Breast epithelium (tissue), 4 donors: ENCODE measurements at places on chromosomes 13 and 19.

- no peak for DNase-seq
Observed at GRCh38 chr13:84272877-84273562, 390.7 kb upstream of the SLITRK1 start.

- DNase-seq = no peak
Observed at GRCh38 chr19:21022996-21023395, 2.5 kb downstream of the ZNF430 start.

DNA sequence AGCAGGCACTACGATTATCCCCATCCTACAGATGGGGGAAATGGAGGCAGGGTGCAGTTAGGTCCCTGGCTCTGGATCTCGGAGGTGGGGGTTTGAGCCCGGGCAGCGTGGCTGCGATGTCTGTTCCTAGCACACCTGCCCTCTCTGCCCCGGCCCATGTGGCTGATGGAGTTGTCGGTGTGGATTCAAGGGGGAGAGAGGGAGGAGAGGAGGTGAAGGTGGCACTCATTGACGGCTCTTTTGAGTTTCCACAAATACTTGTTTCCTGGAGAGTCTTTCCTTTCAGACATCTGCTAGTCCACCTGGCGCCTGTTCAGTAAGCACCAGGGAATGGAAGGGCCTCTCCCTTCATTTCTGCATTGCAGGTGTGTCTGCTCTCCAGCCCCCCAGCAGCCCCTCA is 69.9 kb downstream of the ARHGEF18 start:
- no peak for DNase-seq

GRCh38 chr19:45451131-45451849 is 16.5 kb upstream of the FOSB start:
- peak; percentile 71 for DNase-seq

DNA sequence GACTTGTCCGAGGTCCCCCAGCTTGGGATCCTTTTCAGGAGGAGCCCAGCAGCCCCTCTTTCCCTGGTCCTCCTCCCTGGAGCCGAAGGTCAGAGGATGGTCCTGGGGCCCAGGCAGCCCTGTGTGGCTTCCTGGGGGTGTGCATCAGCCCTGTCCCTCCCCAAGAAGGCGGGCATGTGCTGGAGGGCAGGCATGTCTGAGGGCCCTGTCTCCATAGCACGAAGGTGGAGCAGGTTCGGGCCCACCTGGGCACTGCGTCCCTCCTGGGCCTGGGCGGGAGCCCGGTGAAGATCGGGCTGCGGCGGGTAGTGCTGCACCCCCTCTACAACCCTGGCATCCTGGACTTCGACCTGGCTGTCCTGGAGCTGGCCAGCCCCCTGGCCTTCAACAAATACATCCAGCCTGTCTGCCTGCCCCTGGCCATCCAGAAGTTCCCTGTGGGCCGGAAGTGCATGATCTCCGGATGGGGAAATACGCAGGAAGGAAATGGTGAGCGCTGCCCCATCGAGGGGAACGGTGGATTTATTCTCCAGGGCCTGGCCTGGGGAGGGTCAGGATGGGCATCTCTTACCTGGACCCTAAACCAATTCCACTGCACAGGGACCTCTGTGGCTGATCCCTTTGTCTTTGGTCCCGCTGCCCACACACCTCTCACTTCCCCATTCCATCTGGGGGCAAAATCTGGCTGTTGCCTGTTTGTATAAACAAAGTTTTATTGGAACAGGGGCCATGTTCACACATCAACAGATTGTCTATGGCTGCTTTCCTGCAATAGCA is 10.9 kb downstream of the TIMM13 start:
- no peak for DNase-seq

- no peak for DNase-seq
Observed at GRCh38 chr13:42360046-42360574, 88.2 kb downstream of the AKAP11 start.

GRCh38 chr19:45780448-45781213 is 1.7 kb downstream of the DMPK start:
- no peak for DNase-seq

DNA sequence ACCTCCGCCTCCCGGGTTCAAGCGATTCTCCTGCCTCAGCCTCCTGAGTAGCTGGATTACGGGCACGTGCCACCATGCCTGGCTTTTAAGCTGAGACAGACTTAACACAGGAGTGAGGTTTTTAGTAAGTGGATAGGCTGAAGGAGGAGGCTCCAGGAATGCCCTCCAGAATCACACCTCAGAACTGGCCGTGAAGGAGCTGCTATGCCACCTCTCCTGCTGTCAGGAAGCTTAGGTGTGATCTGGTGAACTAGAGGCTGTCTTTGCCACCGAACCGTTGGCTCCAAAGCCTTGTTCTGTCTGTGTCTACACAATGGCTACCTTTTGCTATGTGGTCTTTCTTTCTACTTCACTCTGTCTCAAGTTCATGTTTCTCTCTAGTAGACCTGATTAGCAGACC is 4.2 kb downstream of the PDCD2L start:
- DNase-seq = no peak

DNA sequence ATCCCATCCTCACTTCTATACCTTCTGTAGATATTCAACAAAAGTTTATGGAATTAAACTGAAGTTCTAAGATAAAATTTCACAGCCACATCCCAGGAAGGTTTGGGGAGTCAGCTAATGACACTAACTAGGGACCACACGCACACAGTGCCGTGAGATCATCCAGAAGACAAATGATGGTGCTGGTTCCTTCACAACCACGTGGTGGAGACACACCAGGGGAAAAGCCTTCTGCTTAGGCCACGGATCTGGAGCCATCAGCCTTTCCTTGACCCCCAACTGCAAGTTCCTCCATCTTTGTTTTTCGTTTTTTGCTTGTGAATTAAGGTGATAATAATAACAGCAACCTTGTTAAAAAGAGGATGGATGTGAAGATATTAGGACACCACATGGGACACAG is 241.6 kb upstream of the MAB21L1 start:
- no peak for DNase-seq

GRCh38 chr13:92807353-92807752 is 419.3 kb upstream of the GPC6 start:
- DNase-seq = no peak

DNA sequence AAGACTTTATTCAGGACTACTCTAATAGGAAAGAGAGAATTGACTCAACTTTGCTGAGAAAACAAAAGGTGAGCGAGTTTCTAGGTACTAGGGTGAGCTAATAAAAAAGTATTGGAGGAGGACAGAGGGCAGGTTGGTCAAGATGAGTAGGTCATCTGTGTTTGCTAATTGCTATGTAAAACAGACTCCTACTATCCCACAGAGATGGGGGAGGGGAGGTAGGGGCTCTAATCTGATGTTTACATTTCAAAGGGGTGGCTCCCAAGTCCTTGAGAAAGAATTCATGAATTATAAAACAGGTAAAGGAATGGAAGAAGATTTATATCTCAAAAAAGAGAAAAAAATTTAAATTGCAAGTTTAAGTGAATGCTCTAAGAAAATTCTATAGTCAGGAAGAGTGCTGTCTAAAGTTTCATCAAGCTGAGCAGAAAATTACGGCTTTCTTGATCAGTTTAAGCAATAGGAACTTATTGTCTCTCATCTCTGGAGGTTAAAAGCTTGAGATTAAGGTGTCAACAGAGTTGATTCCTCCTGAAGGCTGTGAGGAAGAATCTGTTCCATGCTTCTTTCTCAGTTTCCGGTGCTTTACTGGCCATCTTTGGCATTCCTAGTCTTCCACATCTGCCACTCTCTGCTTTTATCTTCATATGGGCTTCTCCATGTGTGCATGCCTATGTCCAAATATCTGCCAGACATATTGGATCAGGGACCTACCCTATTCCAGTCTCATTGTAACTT is 790.3 kb downstream of the SLITRK5 start:
- no peak for DNase-seq

DNA sequence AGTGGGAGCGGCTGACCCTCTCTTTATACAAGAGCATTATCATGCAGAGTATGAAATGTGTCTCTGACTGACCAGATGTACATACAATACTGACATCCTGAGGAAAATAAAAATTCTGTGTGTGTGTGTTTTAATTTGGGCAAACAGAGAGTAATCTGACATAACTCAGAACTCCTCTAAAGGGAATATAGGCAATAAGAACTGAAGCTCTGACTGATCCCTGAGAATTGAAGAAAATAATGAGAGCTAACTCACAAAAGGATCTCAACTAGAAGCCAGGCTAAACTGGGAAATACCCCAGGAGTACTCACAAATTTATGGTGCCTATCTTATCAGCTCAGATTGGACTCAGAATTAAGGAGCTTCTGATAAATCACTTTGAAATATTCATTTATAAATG is 539.9 kb downstream of the OLFM4 start:
- no peak for DNase-seq

- no peak for DNase-seq
Observed at GRCh38 chr13:26247608-26248007, 6.3 kb upstream of the CDK8 start.

GRCh38 chr13:36880961-36881360 is 39.1 kb downstream of the SMAD9 start:
- no peak for DNase-seq

GRCh38 chr19:55702131-55702627 is 27.2 kb downstream of the EPN1 start:
- DNase-seq = no peak

DNA sequence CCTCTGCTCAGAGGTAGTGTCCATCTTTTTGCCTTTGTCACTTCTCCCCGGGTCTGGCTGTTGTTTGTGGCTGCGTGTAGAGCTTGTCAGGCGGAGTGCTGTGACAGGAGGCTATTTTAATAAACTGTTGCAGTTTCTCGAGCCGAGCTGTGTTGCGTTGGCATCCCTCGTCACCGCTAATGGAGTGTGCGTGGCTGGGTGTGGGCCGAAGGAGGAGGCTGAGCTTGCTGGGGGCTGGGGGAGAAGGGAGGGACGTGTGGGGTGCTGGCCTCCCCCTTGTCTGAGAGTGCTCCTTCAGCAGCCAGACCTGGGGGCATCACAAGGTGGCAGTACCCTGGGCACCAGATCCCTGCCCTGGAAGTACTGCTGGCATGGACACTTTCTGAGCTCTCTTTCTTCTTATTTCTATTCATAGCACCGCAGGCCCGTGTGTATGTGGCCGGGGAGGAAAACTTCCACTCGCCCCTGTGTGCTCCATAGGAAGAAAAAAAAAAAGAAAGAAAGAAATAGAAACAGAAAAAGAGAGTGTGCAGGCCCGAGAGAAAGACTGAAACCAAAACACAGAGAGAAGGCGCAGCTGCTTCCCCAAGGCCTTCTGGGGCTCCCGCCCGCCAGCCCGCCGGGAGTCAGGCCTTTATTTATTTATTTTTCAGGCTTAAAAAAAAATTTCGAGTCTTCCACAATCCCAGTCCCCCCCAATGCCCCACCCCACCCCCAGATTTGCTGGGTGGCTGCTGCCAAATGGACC is 27.0 kb downstream of the NFIX start:
- DNase-seq = no peak

DNA sequence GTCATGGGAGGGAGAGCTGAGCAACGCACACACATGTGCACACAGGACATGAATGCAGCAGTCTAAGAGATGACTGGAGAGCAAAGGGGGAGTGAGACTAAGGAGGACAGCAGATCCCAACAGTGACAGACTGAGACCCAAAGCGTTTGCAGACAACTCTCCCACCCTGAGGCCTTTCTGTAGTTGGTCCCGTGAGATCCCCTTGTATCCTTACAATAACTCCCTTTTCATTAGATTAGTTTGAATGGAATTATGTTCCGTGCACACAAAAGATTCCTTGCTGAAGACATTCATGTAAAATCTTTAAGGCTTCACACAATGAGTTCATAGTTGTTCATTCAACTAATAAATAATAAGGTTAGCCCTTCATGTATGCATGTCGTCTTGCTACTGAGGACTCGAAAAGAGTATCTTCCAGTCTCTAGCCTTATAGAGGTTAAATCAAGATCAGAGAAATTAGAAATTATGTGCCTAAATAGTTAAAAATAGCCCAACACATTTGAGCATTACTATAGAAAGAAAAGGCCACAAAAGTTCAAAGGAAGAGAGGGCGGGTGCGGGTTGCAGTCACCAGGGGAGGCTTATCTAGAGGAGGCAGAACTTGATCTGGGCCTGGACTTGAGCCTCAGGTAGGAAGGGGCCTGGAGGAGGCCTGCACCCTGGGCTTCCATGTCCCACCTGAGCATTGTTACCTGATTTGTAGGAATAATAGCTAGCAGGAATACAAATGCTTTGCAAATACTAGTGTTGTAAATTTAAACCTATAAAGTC is 3.1 kb upstream of the GTF3A start:
- DNase-seq = no peak

DNA sequence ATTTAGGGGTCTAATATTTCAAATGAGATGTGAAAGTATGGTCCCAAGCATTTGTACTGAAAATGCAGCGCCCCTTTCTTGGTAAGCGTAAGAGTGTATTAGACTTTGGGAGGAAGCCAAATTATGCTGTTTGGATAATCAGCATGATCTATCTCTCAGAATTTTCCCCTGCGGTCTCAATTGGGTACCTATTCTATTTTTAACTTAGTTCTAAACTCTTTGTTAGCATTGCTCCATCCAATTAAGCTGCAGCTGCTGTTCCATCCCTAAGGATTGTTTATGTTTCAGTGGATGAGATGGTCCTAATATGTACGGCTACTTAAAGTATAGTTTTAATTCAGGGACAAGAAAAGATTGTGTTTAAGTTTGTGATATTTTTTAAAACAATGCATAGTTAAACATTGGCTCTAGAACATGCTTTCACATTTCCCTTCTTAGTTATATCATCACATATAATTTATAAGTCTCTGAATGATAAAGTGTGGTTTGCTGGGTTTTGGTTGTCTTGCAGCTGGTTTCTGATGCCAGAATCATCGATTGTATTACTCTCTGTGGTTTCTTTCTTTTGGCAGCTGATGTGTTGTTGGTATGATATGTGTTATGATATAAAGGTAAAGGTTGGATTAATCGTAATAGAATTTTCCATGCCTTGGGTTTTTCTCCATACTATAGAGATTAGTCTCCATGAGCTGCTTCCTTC is 15.0 kb downstream of the POLR1D start:
- no peak for DNase-seq

DNA sequence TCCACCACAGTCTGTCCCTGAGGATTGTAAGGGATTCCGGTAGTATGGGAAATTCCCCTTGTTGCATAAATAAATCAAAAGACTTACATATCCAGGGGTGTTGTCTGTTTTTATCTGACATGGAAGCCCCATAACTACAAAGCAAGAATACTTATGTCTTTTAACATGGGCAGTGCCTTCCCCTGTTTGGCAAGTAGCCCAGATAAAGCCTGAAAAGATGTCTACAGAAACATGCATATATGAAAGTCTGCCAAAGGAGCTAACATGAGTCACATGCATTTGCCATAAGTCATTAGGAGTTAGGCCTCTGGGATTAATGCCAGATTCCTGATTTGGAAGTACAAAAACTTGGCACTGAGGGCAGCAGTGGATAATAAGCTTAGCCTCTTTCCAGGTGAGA is 62.1 kb downstream of the ZNF737 start:
- no peak for DNase-seq

DNA sequence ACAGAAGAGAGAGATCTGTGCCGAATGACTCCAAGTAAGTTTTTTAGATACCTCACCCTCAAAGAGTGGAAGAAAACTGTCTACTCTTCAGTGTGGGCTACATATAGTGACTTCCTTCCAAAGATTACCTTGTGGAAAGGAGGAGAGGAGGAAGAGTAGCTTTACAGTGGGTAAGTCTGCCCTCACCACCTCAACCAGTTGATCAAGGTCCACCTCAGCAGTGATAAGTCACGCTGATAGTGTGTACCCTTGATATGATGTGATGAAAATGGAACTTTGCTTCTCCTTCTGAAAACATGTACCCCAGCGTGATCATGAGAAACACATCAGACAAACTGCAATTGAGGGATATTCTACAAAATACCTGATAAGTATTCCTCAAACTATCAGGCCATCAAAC is 20.6 kb downstream of the KLF5 start:
- no peak for DNase-seq
